HFFc6 (cell line): ENCODE measurements at places on chromosomes 1 and 21. TPM values are rescaled to one million over a fixed set of nuclear protein-coding genes. Genes with fewer than 3 reads are reported as not detected.

- DNase-seq = no peak
These were observed 9.5 kb downstream of the WNT9A start for GRCh38 chr1:227938276-227938675.

DNA sequence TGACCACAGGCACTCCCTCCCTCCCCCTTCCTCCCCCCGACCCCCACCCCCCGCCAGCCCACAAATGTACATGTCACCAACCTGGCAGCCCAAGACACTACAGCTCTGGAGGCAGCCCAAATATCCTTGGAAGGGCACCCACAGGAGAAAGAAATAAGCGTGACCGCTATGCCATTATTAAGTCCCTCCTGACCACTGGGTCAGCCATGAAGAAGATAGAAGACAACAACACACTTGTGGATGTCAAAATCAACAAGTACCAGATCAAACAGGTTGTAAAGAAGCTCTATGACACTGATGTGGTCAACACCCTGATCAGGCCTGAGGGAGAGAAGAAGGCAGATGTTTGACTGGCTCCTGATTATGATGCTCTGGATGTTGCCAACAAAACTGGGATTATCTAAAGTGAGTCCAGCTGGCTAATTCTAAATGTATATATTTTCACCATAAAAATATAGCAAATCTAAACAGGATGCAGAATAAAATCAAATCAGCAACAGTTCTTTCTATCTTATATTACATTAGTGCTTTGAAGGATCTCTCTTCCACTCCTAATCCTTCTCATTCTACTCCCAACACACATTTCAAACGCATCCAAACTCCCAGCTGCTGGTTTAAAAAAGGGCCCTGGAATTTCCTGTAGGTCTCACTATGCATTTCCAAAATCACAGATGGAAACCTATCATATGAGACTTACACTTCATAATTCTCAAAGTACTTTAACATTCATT is 77.4 kb upstream of the SLFNL1 start:
- no peak for DNase-seq

GRCh38 chr1:53551428-53551995 is 92.3 kb downstream of the DMRTB1 start:
- no peak for DNase-seq

DNA sequence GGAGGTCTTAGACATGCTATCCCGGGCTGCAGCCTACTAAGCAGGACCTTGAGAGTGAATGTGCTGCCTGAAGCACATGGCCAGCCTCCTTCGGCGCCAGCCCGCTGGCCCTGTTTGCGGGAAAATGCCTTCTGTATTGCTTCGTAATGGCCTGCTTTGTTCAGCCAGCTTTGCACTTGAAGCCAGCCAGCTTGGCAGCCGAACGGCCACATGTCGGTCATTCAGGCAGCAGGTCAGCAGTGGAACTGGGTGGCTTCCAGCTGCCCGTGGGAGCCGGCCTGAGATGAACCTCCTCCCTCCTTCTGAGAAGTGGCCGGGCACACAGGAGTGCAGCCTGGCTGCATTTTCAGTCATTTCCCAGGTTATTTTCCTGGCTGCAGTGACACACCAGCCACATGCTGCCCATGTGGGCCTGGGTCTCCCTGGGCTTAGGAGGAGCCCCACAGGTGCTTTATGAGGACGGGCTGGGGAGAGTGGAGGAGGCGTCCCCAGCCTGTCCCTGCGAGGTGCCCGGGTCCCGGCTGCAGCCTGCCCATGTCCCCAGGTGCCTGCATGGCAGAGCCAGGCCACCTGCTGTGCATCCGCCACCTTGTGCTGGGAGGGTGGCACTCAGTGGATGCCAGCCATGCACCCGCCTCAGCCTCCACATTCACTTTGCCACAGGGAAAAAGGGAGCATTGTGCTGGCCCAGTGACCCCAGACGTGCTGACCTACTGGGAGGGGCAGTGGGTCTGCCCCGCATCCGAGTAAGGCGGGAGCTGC is 103.5 kb downstream of the SIK1 start:
- no peak for DNase-seq

DNA sequence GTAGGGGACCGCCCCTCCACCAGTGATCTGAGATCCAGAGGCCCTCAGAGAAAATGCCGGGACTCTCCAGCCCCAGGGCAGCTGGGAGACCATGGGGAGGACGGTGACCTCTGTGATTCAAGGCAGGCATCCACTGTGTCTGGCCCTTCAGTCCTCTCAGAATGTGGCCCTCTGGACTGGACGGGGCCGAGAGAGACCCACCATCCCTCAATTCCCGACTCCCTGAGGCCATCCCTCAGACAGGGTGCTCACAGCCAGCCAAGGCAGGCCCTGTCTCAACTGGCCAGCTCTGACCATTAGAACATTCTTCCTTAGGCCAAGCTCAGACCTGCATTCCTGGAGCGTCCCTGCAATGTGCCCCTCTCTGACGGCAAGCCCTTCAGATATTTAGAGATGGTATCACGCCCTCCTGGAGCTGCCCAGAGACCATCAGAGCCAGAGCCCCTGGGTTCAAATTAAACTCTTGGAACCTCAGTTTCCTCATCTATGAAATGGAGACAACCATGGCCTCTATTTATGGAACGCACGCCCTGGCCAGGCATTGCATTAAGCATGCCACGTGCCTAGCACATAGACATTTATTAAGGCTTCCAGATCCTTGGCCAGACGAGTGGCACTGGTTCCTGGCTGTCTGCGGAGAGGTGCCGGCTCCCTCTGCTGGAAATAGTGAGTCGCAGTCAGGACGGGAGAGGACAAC is 9.6 kb upstream of the EPS8L3 start:
- DNase-seq = peak; percentile 86

DNA sequence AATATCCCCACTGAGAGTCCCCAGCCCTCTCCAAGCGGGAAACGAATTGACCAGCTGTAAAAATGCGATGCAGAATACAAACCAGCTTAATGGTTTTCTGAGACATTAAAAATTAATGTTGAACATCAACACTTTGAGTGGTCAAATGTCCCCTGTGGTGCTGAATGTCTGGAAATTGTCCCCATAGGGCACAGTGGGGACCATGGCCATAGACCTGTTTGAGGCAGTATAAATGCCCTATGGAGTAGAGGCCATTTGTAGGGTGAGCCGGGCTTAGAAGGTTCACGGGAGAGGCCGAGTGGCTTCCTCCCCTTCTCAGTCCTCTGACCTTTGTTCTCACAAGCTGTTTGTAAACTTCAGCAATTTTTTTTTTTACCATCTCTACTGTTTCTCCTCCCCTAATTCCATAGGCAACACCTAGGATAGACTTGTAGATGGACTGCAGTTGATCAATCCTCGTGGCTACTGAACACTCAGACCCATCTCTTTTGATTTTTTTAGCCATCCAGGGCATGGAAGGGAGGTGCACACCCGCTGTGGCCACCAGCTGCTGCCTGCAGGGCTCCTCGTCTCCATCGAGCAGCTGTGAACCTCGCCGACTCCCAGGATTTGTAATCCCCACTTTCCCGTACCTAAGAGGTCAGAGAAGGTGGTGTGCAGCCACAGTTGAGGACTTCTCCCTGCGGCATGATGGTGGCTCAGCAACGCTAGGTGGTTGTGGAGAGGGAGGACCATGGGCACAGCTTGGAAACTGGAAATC is 41.0 kb downstream of the KAZN start:
- no peak for DNase-seq

DNA sequence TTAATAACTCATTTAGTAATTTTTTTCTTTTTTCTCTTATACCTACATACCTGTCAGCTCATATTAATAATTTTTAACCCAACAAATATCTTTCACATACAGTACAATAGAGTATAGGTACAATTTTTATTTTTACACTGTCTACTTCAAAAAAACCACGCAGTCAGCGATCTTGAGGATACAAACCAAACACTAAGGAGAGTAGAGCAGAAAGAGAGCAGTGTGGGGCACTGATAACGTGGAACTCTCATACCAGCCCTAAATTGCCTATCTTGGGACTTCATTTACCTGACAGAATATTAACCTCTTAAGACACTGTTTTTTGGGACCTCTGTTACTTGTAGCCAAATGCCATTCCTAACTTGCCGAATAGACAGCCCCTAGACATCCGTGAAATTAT is 5.5 kb downstream of the TRMT1L start:
- no peak for DNase-seq

- DNase-seq = no peak
These were observed 801.7 kb upstream of the BRINP3 start for GRCh38 chr1:191279266-191279800.

DNA sequence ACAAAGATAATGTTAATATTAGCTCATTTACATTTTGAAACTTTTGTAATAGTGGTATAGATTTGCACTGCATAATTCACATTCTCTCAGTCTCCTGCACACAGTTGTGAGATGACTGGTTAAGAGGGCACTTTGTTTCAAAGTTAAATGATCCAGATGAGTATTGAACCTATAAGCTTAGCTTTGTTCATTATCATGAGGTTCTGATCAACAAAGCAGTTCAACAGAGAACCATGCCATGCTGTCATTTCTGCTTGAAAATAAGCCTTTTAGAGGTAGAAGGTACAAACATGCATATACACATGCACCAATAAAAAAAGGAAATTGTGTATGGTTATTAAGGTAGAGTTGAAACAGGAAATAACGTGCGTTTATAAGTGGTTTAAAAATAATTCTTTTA is 4.8 kb downstream of the RAP1A start:
- DNase-seq = no peak

DNA sequence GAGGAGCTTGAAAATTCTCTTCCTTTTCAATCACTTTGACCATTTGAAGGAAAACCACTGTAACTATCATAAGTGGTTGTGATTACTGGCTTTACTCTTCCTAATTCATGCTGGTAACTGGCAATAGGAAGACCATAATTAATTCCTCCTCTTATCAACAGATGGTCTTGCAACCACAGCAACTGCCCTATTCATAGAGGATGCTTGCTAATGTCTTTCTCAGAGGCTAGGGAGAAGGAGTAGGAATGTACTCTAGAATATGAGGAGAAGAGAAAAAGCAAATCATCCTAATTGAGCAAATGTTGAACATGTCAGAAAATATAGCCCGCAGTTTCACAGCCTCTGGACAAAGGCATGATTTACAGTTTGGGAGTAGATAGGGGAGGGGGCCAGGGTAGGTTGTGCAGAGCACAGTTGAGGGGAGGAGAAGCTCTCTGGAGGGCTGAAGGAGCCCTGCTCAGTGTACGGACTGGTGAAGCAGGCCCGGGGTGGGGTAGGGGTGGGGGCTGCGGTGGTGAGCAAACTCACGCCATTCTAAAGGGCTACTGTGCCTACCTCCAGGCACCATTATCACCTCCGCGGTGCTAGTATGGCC is 192.9 kb downstream of the PCP4 start:
- DNase-seq = no peak

- DNase-seq = no peak
These were observed 104.6 kb downstream of the PLXNA2 start for GRCh38 chr1:208139434-208140045.

DNA sequence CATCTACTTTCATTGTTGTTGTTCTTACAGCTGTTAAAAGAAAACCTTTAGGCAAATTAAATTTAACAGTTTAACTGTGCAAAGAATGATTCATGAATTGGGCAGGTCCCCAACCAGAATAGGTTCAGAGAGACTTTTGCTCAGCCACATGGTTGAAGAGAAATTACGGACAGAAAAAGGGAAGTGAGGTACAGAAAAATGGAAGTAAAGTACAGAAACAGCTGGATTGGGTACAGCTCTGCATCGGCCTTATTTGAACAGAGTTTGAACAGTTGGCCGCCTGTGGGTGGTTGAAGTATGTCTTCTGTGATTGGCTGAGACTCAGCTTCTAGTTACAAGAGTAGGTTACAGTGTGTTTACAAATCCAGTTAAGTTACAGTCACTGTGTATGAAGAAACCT is 210.1 kb downstream of the FGGY start:
- peak; percentile 71 for DNase-seq

DNA sequence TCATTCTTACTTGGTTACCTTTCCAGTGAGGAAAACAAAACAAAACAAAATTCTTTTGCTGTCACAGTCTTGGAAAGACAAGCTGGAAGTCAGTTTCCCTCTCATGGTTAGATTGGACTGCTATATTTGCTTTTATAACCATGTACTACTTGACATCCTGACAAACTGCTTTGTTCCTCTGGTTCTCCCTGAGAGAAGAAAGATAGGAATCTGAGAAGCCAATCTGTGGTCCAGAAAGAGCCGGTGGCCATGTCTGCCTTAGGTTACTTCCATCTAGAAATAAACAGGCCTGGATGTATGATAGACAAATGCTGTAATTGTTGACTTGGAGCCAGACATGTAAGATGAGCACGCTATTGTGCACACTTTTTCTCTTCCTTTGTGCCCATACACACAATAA is 330.0 kb downstream of the BRINP3 start:
- no peak for DNase-seq

DNA sequence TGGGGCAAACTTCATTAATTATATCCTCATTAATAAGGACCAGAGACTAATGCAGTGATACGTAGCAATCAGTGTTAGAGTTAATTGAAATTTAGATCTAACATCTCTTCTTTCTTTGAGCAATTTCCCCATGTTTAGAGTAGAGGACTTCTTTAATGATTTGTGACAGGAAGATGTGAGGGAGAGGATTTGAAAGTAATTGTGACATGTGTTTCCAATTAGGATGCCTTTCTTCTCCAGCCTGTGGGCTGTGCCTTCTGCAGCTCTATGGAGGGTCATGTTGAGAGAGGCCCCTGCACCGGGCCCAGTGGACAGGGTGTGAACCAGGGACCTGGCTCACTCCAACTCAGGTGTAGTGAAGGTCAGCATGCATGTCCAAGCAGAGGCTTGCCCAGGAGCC is 103.0 kb downstream of the GREM2 start:
- peak; percentile 39 for DNase-seq

The SRGAP2 gene
- total RNA-seq = 61.3 to 71.2 TPM (median 63.0 TPM) in 3 replicates

The REN gene
- total RNA-seq = 0.27 to 0.39 TPM (median 0.33 TPM) in 3 replicates

The NBPF8 gene
- total RNA-seq = 6.4 to 7.2 TPM (median 6.4 TPM) in 3 replicates

The CA14 gene
- not detected in 3 replicates for total RNA-seq

The FCGR3B gene
- not detected in 3 replicates for total RNA-seq

The TRAF5 gene
- total RNA-seq = 9.2 to 10.9 TPM (median 9.7 TPM) in 3 replicates

The GSTM5 gene
- total RNA-seq = 5.0 to 8.8 TPM (median 5.7 TPM) in 3 replicates

The OR2T33 gene
- not detected in 3 replicates for total RNA-seq

The ASCL5 gene
- not detected in 3 replicates for total RNA-seq
